ENCODE measurements at places on chromosomes 11 and 22.

GRCh38 chr11:15654451-15654850 lies 539.7 kb downstream of the INSC start:
- no peak for DNase-seq

DNA sequence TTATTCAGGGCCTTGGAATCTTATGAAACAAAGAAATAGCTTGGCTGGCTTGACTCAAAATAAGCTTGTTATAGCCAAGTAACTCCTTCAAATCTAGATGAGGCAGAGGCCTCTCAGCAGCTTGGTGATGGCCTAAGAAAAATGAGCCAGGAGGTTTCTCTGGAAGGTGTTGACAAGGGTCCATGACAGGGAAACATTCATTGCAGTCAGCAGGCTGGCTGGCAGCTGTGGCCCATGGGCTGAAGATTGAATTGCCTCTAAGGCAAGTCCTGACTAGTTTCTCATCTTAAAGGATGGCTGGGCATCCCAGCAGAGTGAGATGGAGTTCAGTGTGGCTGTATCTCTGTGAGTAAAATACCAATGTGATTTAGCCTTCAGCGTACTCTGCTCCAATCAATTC lies 441.0 kb downstream of the NELL1 start:
- no peak for DNase-seq

DNA sequence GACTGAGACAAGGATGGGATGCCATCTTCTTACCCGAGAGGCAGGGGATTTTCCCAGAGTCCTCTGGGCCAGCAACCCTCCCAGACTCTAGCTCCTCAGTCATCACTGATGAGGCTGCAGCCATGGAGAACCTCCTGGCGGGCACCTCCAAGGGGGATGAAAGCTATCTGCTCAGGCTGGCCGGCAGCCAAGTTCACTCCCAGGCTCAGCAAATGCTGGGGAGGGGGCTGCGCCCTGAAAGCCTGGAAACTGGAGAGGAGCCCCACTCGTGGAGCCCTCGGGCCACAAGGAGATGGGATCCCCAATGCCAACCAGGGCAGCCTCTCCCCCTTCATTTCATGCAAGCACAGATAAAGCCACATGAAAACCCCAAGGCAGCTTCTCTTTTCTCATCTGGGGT lies 75.0 kb downstream of the CACNA1I start:
- DNase-seq, result no peak

DNA sequence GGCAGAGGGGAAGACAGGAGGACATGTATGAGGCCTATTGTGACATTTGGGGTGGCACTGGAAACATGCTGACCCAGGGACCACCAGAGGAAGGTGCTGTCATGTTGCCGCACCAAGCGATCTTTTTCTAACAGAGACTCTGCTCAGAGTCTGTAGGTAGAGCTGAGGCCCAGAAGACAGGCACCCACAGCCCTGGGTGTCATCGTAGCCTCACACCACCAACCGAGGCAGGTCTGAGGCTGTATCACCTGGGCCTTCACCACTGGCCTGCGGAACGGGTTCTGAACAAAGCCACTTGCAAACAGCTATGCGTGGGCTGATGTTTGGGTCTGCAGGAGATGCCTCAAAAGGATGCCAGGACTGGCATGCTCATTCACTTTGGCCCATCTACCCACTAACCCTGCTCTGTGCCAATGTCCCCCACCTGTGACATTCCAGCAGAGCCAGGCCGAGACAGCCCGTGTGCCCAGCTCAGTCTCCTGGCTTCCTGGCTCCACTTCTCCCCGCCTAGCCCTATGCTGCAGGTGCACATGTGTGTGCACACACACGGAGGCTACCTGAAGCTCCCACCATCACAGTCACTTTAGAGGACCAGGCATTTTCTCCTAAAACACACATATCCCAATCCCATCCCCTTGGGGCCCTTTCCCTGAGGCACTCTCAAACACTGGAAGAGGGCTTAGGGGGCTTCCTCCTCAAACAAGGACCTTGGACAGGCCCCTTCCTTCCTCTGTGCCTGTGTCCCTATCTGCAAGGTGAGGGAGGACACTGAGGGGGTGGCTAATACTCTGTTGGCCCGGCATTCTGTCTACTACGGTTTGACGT lies 3.6 kb downstream of the TRIM29 start:
- no peak for DNase-seq

DNA sequence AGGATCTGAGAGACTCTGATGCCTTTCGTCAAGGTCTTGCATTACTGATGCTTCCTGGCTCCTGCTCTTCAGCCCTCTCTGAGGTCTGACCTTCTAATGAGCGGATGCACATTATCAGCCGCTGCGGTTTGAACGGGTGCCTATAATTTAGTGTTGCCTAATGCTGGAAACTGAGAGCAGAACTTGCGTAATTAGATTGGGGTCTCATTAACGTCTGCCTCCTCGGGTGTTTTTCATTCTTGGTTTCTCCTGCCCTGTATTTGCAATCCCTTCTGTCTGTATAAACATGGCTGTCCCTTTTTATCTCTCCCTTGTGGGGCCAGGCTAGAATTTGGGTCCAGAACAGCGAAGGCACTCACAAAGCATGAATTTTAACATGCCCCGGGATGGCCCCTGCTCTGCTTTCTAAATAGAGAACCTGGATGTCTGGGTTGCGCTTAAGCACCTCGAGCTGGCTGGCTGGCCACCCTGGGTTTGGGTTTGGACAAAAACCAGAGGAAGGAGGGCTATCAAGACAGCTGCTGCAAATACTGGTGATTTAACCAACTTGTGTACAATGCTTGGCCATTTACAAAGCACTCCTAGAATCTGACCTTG lies 118.6 kb downstream of the TIMP3 start:
- peak; percentile 18 for DNase-seq

DNA sequence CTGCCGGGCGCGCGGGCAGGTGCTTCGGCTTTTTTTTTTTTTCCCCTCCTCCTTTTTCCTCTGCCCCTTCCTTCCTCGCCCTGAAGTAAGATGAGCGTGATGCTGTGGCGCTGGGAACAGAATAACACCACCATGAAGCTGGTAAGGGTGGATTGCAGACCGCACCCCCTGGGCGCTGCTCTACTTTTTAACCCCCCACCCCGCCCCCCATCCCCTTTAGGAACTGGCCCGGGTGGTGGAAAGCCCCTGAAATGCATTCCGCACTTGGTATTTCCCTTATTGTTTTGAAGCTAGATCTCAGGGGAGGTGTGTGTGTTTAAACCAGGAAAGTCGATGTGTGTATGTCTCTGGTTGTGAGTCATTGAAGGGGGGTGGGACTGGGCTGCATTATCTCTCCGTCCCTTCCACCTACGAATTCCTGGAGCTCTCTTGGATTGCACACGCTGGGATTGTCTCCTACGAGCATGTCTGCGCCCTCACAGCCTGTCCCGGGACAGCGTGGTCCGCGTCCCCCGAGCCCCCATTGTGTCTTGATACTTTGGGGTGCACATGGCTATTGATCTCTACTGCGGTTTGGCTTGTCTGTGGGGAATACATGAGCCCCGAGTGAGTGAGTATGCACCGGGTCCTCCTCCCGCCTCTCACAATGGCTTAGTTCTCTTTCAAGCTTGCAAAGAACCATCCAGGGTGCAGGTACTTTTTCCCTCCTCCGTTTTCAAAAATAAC lies 64.9 kb downstream of the NAV2 start:
- DNase-seq, result no peak

DNA sequence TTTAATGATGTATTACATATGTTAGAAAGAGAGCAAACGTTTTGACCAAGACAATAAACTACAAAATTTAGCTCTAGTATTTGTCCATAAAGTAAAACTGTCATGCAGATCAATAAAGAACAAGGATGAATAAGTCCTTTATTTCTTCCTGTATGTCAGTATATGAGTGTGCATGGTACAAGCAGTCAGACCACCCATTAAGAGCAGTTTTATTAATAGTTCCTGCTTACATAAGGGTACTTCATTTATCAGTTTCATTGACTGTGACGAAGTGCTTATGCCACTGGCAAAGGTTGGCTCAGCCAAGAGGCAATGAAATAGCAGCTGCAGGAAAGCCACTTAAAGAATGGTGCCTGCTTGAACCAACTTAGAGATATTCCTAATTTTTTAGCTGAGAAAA lies 913.0 kb upstream of the CNTN5 start:
- no peak for DNase-seq

- no peak for DNase-seq
Observed at GRCh38 chr22:46614025-46614931, 5.9 kb upstream of the GRAMD4 start.

- DNase-seq, result no peak
Observed at GRCh38 chr11:109490953-109491635, 69.1 kb downstream of the C11orf87 start.

DNA sequence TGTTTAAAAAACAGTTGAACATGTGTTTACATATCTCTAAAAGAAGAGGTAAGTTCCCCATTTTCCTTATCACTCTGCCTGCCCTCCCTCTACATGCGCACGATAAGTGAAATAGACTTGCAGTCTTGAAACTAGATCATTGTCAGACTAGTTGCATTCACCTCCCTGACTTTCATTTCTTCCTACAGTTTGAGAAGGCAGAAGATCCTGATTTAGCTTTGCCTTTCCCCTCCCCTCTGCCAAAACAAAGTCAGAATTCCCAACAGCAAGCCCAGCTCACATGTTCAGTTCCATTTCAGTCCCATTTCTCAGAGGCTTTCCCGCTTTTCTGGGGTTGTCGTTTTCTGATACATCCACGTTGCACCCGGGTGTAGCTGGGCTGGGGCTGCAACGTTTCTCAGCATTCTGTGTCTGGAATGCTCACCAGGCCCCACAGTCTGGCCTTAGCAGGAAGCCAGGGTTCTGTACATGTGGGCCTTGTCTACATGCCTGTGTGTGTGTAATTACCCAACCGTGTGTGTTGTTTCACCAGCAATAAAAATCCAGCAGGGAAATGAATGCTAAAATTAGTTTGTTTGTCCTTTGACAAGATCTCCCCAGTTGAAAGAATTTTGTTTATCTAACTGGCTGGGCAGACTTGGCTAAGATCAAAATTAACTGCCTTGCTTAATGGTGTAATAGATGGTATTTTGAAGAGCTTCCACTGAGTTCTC lies 179.2 kb downstream of the DBX1 start:
- peak; percentile 60 for DNase-seq

GRCh38 chr11:58926251-58926650 lies 13.0 kb upstream of the GLYATL1 start:
- DNase-seq, result peak; percentile 80

- no peak for DNase-seq
Observed at GRCh38 chr11:76030286-76030685, 176.0 kb downstream of the WNT11 start.

- no peak for DNase-seq
Observed at GRCh38 chr11:83019888-83020579, 51.7 kb downstream of the RAB30 start.

GRCh38 chr22:40040927-40041326 lies 46.2 kb downstream of the FAM83F start:
- peak; percentile 24 for DNase-seq

DNA sequence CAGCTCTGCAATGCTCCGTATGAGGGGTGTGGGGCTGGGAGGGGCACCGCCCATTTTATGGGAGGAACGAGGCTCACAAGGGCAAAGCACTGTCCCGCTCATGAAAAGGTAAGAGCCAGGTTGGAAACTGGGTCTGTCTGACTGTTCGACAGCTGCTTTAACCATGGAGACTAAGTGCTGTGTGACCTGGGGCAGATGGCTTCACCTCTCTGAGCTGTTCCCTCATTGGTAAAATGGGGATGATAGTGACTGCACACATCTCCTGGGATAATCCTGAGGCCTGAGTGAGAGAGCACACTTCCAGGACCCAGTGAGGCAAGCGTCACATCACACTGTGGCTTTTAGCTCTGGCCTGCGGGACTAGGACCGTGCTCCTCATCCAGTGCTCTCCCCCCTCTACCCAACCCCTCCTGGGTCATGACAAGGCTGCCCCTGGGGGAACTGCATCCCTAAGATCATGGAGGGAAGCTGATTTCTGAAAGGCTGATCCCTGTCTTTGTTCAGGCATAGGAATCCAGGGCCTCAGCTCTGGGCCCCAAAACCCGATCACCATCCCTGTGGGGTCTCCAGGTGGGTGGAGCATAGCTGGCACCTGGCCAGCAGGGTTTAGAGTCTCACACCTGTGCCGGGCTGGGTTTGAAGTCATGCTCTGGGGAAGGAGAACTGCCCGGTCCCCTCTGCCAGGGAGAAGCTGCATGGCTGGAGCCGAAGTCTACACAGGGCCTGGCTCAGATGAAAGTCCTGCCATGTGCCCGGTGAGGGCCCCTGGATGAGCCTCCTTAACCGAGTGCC lies 21.3 kb downstream of the FGF3 start:
- no peak for DNase-seq

GRCh38 chr11:61026121-61027031 lies 54.9 kb downstream of the CD6 start:
- DNase-seq, result no peak

- DNase-seq, result peak; percentile 91
Observed at GRCh38 chr11:77047007-77047927, 13.1 kb downstream of the B3GNT6 start.
